ENCODE measurements at places on chromosomes 6 and 20.

DNA sequence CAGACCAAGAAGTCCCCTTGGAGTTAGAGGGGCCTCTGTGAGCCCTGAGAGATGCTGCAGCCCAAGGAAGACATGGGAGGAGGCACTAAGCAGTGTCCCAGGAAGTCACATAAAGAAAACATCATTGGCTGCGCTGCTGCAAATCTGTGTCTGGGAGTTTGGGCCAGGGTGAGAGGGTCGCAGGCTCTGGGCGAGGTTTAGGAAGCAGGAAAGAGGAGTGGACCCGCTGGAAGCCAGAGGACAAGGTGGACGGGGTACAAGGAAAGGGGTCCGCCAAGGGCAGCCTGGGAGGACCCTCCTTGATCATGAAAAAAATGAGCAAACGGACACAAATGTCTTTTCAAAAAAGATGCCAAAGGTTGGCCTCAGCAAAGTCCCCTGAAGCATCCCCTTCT lies 15.5 kb upstream of the SERPINB1 start:
- no peak for ATAC-seq
- peak overlapping the region; percentile 85 for H3K4me3 ChIP-seq
- no peaks in the 10 kb centered on the region for H3K27me3 ChIP-seq
- H3K36me3 ChIP-seq = peaks cover 19% of the 10 kb centered on the region
- peak overlapping the region; percentile 91 for H3K27ac ChIP-seq

DNA sequence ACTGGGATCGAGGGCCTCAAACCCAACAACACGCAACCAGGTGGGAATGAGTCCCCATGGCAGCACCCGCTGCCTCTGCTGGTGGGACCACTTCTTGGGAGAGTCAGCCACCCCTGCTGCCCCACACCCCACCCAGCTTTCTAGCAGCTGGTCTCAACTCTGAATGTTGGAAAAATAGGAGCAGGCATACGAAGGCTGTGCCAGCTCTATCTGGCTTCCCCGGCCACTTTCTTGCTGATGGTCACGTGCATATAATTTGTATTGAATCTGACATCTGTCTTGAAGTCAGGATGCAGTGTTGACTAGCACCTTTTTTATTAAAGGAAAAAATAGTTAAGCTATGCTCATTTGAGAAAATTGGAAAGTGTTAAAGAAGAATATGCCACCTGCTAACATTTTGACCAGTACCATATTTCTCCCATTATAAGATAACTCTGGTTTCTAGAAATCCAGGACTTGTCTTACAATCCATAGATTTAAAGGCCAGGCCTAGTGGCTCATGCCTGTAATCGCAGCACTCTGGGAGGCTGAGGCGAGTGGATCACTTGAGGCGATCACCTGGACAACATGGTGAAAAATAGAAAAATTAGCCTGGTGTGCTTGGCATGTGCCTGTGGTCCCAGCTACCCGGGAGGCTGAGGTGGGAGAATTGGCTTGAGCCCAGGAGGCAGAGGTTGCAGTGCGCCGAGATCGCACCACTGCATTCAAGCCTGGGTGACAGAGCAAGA lies 26.9 kb upstream of the MAPRE1 start:
- ATAC-seq = no peak
- H3K36me3 ChIP-seq = no peaks in the 10 kb centered on the region
- peak overlapping the region; percentile 66 for H3K27ac ChIP-seq
- peaks cover 18% of the 10 kb centered on the region for H3K4me1 ChIP-seq
- no peaks in the 10 kb centered on the region for H3K27me3 ChIP-seq

- no peak for ATAC-seq
- H3K36me3 ChIP-seq = no peaks in the 10 kb centered on the region
- H3K4me3 ChIP-seq = no peak overlapping the region
- H3K27me3 ChIP-seq = peaks cover 10% of the 10 kb centered on the region
- no peaks in the 10 kb centered on the region for H3K4me1 ChIP-seq
These were observed 21.7 kb upstream of the KIAA1586 start for GRCh38 chr6:57024775-57025174.

- H3K4me1 ChIP-seq = peaks cover 13% of the 10 kb centered on the region
- H3K36me3 ChIP-seq = no peaks in the 10 kb centered on the region
- H3K27ac ChIP-seq = peak overlapping the region; percentile 98
- peak overlapping the region; percentile 98 for H3K4me3 ChIP-seq
These were observed 618 bp downstream of the RTN4IP1 start for GRCh38 chr6:106628658-106629102.

- no peaks in the 10 kb centered on the region for H3K36me3 ChIP-seq
- H3K4me1 ChIP-seq = no peaks in the 10 kb centered on the region
- no peak overlapping the region for H3K27ac ChIP-seq
These were observed 18.8 kb upstream of the MAS1L start for GRCh38 chr6:29506446-29507067.

GRCh38 chr20:46673394-46674252 lies 15.6 kb downstream of the TP53RK start:
- no peaks in the 10 kb centered on the region for H3K36me3 ChIP-seq
- no peaks in the 10 kb centered on the region for H3K4me1 ChIP-seq
- no peak overlapping the region for H3K27ac ChIP-seq
- no peaks in the 10 kb centered on the region for H3K27me3 ChIP-seq

DNA sequence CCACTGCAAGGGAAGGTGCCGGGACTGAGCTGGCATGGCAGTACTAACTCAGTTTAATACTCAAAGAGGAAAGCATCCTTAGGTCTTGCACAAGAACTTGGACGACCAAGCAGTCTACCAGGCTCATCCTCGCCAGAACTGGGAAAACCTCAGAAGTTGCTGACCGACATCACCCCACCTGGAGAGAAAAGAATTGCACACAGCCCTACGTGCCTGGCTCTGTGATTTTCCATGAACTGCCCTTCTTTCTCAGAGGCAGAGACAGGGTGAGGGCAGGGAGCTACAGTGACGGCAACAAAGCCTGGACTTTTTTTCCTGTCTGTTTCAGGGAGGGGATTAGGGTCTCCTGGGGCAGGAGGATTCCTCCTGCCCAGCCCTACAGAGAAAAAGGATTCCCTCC lies 8.0 kb downstream of the JAG1 start:
- H3K4me1 ChIP-seq = no peaks in the 10 kb centered on the region
- H3K36me3 ChIP-seq = no peaks in the 10 kb centered on the region
- H3K27ac ChIP-seq = no peak overlapping the region
- no peak for ATAC-seq
- H3K27me3 ChIP-seq = peaks cover 43% of the 10 kb centered on the region

DNA sequence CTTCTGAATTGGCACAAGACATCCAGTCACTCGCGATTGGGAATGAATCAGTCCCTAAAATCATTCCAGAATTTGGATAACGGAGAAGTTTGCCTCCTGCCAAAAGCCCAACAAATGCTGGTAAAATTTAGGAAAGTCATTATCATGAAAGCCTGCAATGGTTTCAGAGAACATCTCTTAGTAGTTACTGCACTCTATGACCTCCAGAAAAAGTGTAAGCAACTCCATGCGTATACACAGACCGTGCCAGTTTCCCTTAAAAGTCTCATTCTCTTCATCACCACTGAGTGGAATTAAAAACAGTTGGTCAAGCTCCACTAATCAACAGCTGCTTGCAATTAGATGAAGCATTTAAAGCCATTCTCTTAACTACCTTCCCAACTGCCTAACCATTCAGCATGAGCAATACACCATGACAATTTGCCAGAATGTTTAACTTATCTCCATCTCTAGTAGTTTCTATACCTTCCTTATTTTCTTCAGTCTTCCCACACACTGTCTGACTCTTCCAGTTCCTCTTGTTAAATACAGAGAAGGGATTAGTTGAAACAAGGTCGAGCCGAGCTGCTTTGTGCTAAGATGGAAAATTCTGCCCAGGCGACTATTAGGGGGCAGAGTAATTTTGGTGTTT lies 183.6 kb upstream of the PRDM1 start:
- no peaks in the 10 kb centered on the region for H3K27me3 ChIP-seq
- H3K27ac ChIP-seq = no peak overlapping the region
- H3K4me1 ChIP-seq = peaks cover 20% of the 10 kb centered on the region
- no peak overlapping the region for H3K4me3 ChIP-seq
- ATAC-seq = no peak

GRCh38 chr6:14543971-14544585 lies 426.5 kb downstream of the CD83 start:
- no peak for ATAC-seq
- H3K4me1 ChIP-seq = peaks cover 16% of the 10 kb centered on the region
- no peaks in the 10 kb centered on the region for H3K27me3 ChIP-seq
- no peaks in the 10 kb centered on the region for H3K36me3 ChIP-seq
- no peak overlapping the region for H3K4me3 ChIP-seq

DNA sequence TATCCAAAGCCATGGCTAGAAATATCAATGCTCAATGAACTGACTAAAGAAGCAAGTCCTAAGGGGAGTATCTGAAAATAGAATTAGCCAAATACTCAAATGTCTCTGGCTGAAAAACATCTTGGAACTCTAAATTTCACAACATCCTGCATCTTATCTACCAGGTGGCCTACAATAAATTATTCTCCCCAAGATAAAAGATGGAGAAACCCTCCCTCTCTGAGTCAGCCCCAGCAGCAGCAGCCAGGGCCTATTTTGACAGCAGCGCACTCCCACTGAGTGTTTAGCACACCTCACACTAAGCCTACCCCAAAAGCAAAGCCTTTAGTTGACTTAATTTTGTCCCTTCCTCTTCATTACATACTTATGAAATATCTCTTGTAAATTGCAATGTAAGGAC lies 5.9 kb downstream of the CALHM6 start:
- no peak for ATAC-seq
- no peaks in the 10 kb centered on the region for H3K27me3 ChIP-seq
- no peak overlapping the region for H3K27ac ChIP-seq
- H3K4me3 ChIP-seq = no peak overlapping the region

- H3K27me3 ChIP-seq = no peaks in the 10 kb centered on the region
- ATAC-seq = no peak
- no peak overlapping the region for H3K4me3 ChIP-seq
- no peaks in the 10 kb centered on the region for H3K4me1 ChIP-seq
- no peaks in the 10 kb centered on the region for H3K36me3 ChIP-seq
These were observed 191.8 kb upstream of the MAN1A1 start for GRCh38 chr6:119541132-119541905.

- no peak overlapping the region for H3K27ac ChIP-seq
- peaks cover 16% of the 10 kb centered on the region for H3K36me3 ChIP-seq
- H3K4me1 ChIP-seq = no peaks in the 10 kb centered on the region
- no peak for ATAC-seq
- no peak overlapping the region for H3K4me3 ChIP-seq
- no peaks in the 10 kb centered on the region for H3K27me3 ChIP-seq
These were observed 61.0 kb downstream of the TCP11 start for GRCh38 chr6:35080016-35080680.

DNA sequence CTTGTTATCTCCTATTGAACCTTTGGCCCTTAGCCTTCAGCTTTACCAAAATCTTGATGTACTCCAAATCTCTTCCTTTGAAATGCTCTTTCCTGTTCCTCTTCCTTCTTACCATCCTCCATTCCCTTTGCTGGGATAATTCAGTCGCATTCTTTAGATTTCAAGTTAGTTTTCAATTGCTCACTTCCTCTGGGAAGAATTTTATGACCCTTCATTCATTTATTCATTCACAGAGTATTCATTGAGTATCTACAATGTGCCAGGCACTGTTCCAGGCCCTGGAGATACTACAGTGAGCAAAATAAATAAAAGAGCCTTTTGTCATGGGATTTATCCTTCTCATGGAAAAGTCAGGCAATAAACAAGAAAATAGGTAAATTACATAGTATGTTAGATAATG lies 548.2 kb upstream of the FLRT3 start:
- no peak for ATAC-seq
- H3K4me1 ChIP-seq = peaks cover 4% of the 10 kb centered on the region
- H3K4me3 ChIP-seq = no peak overlapping the region
- H3K27ac ChIP-seq = no peak overlapping the region
- H3K36me3 ChIP-seq = no peaks in the 10 kb centered on the region

DNA sequence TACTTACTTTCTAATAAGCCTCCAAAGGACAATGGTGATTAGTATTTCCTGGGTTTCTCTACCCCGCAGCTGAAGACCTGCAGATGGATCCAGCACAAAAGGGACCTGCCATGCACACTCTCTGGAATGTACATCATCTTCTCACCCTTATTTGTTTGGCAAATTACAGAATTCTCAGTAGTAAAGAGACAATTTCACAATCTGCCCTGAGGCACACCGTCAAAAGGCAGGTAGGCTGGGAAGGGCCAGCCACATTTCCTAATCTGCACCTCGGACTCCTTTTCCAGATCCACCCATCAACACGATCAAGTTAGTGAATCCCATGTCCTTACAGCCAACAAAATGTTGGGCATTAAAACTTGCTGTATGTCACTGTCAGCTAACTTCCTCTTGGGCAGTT lies 4.9 kb downstream of the OVOL2 start:
- no peaks in the 10 kb centered on the region for H3K36me3 ChIP-seq
- peaks cover 37% of the 10 kb centered on the region for H3K27me3 ChIP-seq
- H3K4me3 ChIP-seq = no peak overlapping the region
- ATAC-seq = no peak
- H3K27ac ChIP-seq = no peak overlapping the region

GRCh38 chr6:169428532-169428931 lies 174.9 kb upstream of the THBS2 start:
- ATAC-seq = no peak
- peaks cover 6% of the 10 kb centered on the region for H3K27me3 ChIP-seq
- no peaks in the 10 kb centered on the region for H3K36me3 ChIP-seq
- no peaks in the 10 kb centered on the region for H3K4me1 ChIP-seq
- H3K4me3 ChIP-seq = no peak overlapping the region

- peaks cover 22% of the 10 kb centered on the region for H3K4me1 ChIP-seq
- no peaks in the 10 kb centered on the region for H3K27me3 ChIP-seq
- no peak for ATAC-seq
- peaks cover 98% of the 10 kb centered on the region for H3K36me3 ChIP-seq
These were observed 7.1 kb downstream of the CNPY3 start for GRCh38 chr6:42936398-42936797.

GRCh38 chr6:141326426-141326825 lies 806.3 kb upstream of the GJE1 start:
- peak overlapping the region; percentile 69 for H3K27ac ChIP-seq
- H3K36me3 ChIP-seq = no peaks in the 10 kb centered on the region
- H3K4me1 ChIP-seq = peaks cover 5% of the 10 kb centered on the region
- ATAC-seq = peak; percentile 100
- no peaks in the 10 kb centered on the region for H3K27me3 ChIP-seq
- H3K4me3 ChIP-seq = peak overlapping the region; percentile 26

DNA sequence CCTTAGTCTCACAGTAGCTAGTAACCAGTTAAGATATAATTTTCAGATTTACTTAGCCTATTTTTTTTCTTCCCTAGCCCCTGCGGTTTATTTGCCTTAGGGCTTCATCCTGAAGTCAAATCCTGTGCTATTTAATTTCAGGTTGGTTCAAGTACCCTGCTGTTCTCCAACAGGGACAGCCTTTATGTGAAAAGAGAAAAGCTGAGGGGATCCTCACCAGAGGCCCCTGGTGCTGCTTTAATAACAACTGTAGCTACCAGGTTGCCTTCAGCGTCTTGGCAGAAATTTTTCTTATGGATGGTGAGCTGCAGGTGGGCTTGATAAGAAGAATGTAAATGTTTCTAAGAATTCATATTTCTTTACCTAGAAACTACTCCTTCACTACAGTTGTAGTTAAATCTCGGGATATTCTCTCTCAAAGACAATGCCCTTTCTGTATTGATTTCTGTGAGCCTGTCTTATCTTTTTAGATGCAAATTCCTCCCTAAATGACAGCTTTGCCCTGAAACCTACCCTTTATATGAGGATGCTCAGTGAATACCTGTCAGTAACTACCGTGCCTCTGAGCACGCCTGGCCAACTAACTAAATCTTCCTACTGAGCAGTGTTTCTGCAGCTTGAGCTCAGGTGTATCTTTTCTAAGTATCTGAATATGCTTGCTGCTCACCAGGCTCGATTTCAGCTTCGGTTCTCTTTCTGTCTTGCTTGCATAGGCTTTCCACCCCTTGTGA lies 320.5 kb downstream of the MMUT start:
- no peaks in the 10 kb centered on the region for H3K27me3 ChIP-seq
- no peaks in the 10 kb centered on the region for H3K4me1 ChIP-seq
- no peak overlapping the region for H3K4me3 ChIP-seq
- H3K27ac ChIP-seq = no peak overlapping the region
- no peaks in the 10 kb centered on the region for H3K36me3 ChIP-seq
- no peak for ATAC-seq

- no peak overlapping the region for H3K27ac ChIP-seq
- no peak overlapping the region for H3K4me3 ChIP-seq
- ATAC-seq = no peak
- H3K4me1 ChIP-seq = no peaks in the 10 kb centered on the region
These were observed 32.1 kb upstream of the AKAP12 start for GRCh38 chr6:151207674-151208073.

Data from activated T-helper 17 cell treated with anti-CD3 and anti-CD28 coated beads, Interleukin-2, amount 50 U/mL, for 72 hours (primary cell).